ENCODE measurements at places on chromosomes 2 and 18.
A peak's percentile ranks its signal among the peaks of the same experiment; 100 is the strongest.

- no peak for DNase-seq
These were observed 38.3 kb downstream of the IL1RL2 start for GRCh38 chr2:102224824-102225739.

- DNase-seq: no peak
These were observed 69.1 kb downstream of the LRRFIP1 start for GRCh38 chr2:237696461-237696860.

GRCh38 chr2:200367155-200367554 is 60.7 kb downstream of the SPATS2L start:
- DNase-seq: no peak

GRCh38 chr2:239003624-239004273 is 155.9 kb downstream of the TWIST2 start:
- no peak for DNase-seq

DNA sequence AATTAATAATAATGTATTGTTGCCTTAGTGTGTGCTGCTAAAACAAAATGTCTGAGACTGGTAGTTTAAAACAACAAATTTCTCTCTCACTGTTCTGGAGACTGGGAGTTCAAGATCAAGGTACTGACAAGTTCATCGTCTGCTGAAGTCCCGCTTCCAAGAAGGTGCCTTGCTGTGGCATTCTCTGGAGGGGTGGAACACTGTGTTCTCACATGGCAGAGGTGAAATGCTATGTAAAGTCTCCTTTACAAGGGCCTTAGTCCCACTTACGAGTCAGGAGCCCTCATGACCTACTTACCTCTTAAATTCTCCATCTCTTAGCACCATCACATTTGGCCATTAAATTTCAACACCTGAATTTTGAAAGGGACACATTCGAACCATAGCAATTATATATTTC is 299.2 kb upstream of the RBMS1 start:
- DNase-seq: no peak

- DNase-seq: no peak
These were observed 2.0 kb downstream of the PXDN start for GRCh38 chr2:1742301-1742680.

DNA sequence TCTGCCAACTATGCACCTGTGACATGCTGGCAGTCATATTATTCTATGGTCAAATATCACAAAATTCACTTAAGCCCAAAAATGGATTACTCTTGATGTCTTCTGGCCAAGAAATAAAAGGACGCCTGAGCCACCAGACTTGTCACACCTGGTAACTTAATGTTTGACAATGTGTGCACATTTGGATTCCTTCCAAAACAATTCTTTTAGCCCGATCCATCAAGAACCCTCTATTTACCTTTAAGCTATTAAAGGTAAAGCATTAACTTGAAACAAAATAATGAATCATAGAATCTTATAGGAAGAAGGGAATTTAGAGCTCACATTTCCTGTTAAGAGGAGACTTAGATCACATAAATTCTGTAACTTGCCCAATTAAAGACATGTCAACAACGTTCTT is 46.5 kb upstream of the NFU1 start:
- no peak for DNase-seq

GRCh38 chr2:19131871-19132270 is 226.6 kb downstream of the OSR1 start:
- no peak for DNase-seq

GRCh38 chr2:181779288-181780021 is 99.1 kb upstream of the NEUROD1 start:
- DNase-seq: no peak

GRCh38 chr2:68169308-68169707 is 11.6 kb downstream of the PNO1 start:
- DNase-seq: no peak

GRCh38 chr2:209495855-209496585 is 72.2 kb downstream of the MAP2 start:
- no peak for DNase-seq

- peak; percentile 54 for DNase-seq
These were observed 157.8 kb downstream of the BCL2 start for GRCh38 chr18:63161761-63162195.

- DNase-seq: no peak
These were observed 15.8 kb downstream of the PKDCC start for GRCh38 chr2:42063431-42064171.

- DNase-seq: no peak
These were observed 8.6 kb downstream of the ITGA4 start for GRCh38 chr2:181465676-181466375.

DNA sequence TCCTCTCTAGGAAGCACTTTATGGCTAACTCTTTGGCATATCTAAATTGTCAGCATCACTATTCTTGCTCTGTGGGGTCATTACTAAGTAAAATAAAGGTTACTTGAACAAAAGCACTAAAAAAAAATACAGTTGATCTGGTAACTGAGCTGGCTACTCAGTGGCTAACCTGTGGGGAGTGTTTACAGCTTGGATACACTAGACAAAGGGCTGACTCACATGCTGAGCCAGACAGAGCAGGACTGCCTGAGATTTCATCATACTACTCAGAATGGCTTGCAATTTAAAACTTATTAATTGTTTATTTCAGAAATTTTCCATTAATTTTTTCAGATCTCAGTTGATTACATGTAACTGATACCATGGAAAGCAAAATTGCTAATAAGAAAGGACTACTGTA is 1690.4 kb upstream of the SLC39A10 start:
- DNase-seq: no peak

GRCh38 chr2:191907091-191907490 is 60.2 kb upstream of the CAVIN2 start:
- DNase-seq: no peak

- no peak for DNase-seq
These were observed 21.7 kb downstream of the ACSL3 start for GRCh38 chr2:222882484-222882928.

DNA sequence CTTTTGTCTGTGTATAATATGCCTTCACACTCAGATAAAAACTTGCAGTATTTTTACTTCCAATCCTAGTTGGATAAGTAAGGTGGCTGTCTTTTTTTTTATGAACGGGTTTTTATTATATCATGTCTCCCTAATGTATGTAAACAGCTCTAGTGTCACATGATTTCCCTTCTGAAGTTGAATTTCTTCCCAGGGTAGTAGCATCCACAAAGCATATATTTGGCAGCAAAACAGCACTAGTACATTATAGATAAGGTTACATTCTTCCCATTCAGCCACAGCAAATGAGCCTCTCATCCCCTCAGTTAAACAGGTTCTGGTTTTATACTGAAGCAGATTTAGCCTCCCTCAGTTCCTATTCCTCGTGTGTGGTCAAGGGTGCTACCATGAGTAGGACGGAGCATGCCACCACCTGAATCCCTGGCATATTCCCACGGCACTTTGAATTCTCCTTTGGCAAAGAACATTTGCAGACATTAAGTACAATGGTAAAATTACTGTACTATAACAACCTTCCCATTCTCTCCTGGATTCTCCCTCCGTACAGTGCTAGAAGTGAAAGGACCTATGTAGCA is 15.4 kb upstream of the DTNA start:
- no peak for DNase-seq

DNA sequence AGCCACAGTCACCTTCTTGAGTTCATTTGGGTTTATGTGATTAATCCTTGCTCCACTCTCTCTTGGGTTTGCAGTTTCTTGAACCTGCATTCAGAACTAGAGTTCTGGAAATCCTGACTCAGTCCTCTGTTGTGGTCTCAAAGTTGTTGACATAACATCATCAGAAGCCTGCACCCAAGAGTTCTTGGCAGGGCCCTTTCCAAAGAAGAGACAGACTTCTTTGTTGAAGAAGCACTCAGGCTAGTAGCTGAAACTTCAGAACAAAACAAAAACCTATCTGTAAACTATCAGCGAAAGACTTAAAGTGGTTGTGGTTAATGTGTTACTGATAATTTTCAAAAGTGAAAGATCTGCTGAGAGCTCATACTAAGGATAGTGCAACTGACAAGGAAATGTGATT is 120.8 kb downstream of the FAM168B start:
- DNase-seq: no peak

DNA sequence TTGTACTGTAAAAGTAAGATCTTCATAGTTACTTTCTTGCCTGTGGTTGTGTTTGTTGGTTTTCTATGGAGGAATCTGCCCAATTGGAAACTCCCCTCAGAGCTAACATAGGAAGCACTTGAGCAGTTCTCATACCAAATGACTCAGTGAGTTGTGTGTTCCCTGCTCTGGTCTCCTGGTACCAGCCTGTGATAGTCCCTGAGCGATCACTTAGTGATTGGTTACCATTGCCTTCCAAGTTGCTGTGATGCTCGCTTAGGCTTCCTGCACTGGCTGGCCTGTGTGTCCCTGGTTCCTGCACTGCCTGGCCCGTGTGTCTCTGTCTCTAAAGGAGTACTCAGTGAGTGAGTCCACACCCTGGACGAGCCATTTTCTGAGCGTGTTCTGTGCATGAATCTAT is 133.0 kb downstream of the MAP4K4 start:
- no peak for DNase-seq

DNA sequence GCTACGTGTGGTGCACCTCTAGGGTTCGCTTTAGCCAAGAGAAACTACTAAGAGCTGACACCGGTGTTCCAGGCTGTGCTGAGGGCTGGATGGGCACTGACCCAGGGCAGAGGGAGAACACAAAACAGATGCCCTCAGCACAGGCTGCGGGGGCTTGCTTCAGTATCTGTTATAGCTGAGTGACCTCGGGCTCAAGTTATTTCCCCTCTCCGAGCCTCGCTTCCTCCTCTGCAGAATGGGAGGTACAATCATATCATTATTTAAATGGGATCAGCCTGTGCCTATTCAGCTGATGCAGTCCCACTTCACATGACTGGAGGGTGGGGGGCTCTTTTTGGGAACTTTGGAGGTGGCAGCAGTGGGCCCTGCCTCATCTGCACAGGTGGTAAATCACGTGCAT is 156.1 kb upstream of the APCDD1 start:
- no peak for DNase-seq

DNA sequence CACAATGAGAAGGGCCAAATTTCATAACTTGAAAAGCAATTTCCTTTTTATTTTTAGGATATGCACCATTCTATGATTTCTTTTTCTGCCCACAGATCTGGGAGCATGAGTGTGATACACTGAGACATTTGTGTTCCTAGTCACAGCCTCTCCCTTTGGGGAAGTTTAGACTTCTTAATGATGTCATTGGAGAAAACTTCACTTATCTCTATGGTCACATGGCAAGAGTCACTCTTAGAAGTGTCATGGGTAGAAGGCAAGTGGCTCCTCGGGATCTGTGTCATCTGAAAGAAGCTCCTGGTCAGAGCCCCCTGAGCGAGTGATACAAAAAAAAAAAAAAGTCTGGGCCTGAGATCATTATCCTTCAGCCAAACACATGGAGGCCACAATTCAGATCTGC is 62.5 kb upstream of the LGALSL start:
- no peak for DNase-seq

- no peak for DNase-seq
These were observed 348.2 kb downstream of the LRP1B start for GRCh38 chr2:141782574-141782973.

GRCh38 chr2:86238354-86238753 is 39.1 kb downstream of the MRPL35 start:
- no peak for DNase-seq

DNA sequence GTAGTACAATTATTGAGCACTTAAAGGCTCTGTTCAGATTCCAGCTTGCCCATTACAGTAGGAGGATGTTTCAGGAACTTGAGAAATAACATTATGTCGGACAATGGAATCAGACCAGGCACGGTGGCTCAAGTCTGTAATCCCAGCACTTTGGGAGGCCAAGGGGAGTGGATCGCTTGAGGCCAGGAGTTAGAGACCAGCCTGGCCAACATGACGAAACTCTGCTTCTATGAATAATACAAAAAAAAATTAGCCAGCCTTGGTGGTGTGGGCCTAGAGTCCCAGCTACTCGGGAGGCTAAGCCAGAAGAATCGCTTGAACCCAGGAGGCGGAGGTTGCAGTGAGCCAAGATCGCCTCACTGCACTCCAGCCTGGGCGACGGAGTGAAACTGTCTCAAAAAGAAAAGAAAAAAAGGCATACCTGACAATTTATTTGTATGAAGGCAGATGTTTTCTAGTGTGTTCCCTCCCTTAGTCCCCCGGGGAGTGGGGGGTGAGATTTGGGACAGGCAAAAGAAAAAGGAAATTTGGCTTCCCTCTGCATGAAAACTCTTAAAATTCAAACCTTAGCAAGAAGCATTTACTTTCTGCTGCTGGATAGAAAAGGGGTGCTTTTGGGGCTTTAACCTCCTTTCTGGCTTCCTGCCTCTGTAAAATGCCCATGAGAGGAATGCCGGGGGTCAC is 13.7 kb upstream of the ZNF532 start:
- no peak for DNase-seq

DNA sequence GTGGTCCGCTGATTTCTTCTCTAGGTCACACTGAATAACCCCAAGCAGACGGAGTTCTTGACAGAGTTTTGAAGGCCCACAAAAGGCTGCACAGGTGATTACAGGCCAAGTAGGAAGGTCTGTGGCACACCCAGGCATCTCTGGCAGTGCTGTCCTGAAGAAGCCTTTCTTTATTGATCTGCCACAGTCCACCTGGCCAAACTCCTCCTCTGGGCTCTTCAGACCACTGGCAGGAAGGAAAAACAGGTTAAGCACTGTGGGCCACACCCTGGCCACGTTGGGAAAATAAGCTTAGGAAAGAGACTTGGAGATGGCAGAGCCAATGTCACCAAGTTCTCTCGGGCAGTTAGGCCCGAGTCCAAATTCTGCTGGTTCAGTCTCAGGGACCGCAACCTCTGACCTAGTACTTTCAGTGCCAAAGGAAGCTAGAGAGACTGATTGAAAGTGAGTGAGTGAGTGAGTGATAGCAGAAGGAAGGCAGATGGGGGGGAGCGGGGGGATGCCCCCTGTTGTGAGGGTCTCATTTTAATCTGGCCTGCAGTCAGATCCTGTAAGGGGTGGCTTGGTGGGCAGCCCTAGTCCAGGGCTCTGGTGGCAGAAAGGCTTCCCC is 102.9 kb downstream of the TGFA start:
- peak; percentile 26 for DNase-seq

DNA sequence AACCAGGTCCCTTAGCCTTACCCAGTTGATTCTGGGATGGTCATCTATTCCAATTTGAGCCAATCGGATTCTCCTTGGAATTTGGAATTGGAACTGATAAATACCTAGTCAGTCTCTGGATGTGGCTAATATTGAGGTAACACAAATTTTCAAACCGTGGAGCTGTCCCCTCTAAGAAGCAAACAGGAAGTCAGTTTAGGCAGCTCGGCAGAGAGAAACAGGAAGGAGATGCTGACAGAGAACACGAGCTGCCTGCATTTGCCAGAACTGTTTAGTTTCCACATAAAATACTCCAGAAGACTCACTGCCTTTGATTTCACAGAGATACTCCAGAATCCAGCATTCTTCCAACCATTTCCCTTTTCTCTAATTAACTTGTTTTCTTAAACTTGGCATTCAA is 1024.9 kb downstream of the BCL11A start:
- DNase-seq: no peak

GRCh38 chr2:236865052-236865451 is 220.6 kb upstream of the COPS8 start:
- no peak for DNase-seq

DNA sequence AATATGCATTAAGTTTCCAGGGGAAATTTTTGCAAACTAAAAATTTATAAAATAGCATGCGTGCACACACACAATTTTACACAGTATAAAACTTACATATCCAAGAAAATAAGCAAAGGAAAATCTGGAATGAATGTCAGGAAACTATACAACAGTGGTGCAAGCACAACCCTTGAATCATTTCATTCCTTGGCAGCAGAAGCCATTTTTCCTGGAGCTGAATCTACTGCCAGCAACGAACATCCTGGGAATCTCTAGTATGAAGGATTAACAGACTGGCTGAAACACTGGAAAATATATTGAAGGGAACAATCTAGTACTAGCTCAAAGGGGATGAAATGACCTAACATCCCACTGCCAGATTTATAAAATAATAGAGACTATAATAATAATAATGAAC is 235.3 kb downstream of the DYM start:
- no peak for DNase-seq

GRCh38 chr2:68463287-68463877 is 3.7 kb downstream of the FBXO48 start:
- DNase-seq: no peak
